NCI-H1092 treated with DMSO at 0.1 percent for 48 hours (cell line): ENCODE measurements at places on chromosomes 2 and 18.

DNA sequence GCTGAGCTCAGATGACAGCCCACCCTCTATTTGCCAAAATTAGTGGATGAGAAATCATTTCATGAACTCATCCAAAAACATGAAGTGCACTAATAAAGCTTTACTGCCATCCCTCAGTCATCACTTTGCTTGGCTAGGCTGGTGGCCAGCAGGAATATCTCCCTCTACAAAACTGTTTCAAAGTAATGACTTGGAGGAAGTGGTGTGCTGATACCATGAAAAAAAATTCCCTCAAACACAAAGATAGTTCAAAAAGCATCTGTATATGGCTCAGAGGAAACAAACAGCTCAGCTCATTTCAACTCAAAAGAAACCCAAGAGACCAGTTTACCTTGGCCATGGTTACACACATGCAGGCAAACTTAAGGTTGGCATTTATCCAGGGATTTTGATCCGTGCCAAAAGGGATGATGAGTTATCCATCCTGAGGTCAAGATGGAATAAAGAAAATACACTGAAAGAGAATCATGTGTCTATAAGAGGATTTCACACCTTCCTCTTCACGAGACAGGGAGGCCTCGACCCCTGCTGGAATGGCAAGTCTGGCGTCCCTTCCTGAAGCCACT, 18.4 kb upstream of the WIPF1 start:
- peak; percentile 11 for DNase-seq

DNA sequence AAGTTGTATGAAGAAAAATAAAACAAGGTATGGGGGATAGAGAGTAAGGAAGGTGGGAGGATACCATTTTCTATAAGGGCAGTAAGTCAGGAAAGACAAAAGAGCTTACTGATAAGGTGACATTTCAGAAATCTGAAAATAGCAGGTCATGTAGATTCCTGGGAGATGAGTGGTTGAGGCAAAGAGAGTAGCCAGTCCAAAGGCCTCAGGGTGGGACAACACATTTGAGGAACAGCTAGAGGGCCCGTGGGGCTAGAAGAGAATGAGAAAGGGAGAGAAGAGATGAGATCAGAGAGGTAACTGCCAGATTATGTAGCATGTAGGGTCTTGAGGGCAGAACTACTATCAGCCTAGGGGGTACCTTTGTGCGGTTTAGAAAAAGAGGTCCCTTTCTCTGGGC, 2.9 kb downstream of the CLHC1 start:
- DNase-seq: no peak

DNA sequence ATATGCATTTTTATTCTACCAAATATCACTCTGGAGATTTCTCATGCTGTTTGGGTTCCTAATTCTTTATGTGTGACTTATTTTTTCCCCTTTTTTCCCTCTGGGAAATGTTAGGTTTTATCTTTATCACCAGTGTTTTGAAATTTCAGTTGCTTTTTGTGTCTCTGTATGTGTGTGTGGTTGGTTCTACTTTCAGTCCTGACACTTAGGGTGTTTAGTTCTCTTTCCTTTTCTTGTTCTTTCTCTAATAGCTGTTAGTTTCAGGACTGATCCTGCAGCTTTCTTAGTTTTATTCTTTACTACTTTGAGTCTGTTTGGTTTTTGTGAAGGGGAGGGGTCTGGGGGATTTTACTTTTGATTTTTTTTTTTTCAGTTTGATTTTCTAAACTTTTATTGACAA, 23.1 kb downstream of the PPM1B start:
- no peak for DNase-seq

DNA sequence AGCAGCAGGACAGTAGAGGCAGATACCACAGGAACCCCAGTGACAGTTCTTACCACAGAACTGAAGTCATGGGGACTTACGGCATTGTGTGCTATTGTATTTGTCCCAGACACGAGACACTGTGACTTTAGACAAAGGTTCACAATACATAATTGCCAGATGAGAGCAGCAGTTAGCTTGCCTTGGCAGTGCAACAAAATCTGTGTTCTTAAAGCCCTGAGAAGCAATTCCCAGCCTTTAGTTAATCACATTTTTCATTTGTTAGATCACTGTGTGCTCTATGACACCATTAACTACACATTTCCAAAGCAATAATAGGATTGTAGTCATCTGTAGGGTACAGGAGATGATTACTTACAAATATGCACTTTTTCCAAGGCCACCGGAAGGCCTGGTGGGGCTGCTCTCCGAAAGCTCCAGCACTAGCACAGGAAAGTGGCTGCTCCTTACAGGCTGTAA, 97.5 kb upstream of the LDLRAD4 start:
- DNase-seq: no peak

DNA sequence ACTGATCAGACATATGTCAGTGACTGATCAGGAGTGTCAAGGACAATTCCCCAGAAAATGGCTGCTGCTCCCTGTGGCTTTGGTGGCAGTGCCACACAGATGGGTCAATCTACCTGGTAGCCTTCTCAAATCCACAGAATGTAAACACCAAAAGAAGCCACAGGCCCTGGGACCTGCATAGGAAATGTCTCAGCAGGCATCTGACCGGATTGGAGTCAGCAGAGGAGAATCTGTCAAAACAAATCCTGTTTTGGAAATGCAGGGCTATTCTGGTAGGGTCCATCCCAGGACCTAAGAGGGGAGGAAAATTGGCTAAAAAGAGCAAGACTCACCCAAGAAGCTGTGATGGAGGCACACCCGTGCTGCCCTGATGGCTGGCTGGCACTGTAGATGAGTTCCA, 189.7 kb downstream of the TMEM247 start:
- DNase-seq: no peak

DNA sequence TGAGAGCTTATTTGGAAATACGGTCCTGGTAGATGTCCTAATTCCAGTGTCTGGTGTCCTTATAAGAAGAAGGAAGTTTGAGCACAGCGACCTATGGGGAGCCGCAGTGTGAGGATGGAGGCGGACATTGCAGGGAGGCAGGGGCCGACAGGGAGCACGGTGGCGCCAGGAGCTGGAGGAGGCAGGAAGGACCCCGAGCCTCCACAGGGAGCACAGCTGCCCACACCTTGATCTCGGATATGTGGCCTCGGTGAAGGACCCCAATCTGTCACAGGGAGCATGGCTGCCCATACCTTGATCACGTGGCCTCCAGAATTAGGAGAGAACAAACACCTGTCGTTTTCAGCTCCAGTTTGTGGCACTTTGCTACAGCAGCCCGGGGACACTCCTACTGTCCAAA, 461.6 kb upstream of the SALL3 start:
- no peak for DNase-seq

DNA sequence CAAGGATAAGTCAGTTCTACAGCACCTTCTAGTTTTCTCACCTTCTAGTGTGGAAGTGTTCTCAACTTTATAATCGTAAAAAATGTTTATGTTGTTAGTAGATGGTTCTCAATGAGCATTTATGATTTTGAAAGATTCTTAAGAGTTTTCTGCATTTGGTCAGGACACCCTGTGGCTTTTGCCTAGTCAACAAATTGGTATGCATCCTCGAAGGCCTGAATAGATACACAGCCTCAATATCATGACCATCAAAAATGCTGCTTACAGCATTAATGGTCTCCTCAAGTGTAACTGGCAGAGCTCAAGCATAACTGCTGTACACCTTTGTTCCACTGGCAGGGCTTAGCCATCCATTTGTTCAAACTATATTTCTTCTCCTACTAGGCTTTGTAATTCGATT, 96.7 kb downstream of the CRACDL start:
- no peak for DNase-seq

DNA sequence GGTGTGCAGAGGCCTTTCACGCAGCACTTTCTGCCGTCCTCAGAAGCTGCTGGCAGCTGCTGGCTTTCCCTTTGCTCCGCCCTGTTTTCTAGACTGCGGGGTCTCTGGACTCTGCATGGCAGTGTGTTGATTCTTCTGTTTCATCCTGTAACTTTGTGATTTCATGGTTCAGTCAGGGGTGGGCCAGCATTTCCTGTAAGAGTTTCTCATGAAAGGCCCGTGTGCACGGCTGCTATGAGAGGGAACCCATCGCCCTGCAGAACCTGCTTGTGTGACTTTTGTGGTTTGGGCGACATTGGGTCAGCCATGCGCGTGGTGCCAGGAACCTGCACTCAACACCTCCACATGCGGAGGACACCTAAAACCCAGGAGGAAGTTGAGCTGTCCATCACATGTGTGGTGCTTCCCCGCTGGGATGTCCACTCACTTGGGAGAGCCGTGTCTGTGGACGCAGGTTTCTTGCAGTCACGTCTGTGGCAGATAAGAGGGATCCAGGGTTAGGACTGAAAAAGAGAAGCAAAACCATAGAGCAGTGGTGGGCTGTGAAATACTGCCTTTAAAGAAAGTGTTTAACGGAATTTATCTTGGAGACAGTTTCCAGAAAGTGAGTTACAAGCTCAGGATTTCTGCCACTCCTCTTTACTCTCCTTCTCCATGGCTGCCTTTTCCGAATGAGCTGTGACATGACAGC, 167.3 kb upstream of the ALKAL2 start:
- no peak for DNase-seq

DNA sequence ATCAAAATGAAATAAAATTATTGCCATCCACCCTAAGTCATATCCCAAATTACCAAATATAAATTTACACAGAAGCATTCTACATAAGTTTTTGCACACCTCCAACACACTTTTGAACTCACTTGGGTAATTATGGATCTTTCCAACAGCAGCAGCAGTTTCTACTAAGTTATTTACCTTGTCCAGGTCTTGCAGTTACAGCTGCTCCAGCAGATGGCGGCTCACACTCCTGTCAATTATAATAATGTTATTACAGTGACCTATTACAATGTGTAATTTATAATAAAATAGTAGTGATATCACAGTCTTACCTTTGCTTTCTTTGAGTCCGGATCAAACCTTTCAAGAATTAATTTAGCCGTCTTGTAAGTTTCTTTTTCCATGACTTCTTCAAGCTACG, 37.9 kb downstream of the LNPK start:
- DNase-seq: no peak

GRCh38 chr2:240962300-240963064, 35.9 kb upstream of the SNED1 start:
- no peak for DNase-seq

- no peak for DNase-seq
Measured at GRCh38 chr2:196990092-196990491, 63.6 kb upstream of the PGAP1 start.

- no peak for DNase-seq
Measured at GRCh38 chr2:232929303-232930058, 59.4 kb downstream of the SNORC start.

- no peak for DNase-seq
Measured at GRCh38 chr2:10397297-10397875, 50.7 kb downstream of the ODC1 start.

GRCh38 chr2:99468155-99468554, 21.7 kb downstream of the REV1 start:
- no peak for DNase-seq

DNA sequence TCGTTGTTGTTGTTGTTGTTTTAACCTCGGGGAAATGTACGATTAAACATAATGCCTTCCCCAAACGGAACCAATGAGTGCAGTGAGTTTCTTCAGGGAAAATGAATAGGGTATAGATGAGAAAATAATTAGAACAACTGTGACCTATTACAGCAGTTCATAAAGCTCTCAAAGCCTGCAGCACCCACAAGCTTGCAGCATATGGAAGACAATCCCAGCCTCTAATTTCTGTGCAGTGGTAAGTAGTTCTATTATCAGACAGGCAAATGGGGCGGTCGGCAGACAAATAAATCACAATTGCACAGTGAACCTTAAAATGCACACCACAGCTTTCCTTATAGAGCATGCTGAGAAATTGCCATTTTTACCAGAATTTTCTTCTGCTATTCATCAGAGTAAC, 159.5 kb downstream of the MYT1L start:
- no peak for DNase-seq

GRCh38 chr2:98157557-98157956, 70.6 kb downstream of the VWA3B start:
- DNase-seq: no peak

GRCh38 chr2:47058003-47058931, 96.8 kb downstream of the STPG4 start:
- DNase-seq: no peak

- no peak for DNase-seq
Measured at GRCh38 chr2:2024751-2025481, 280.6 kb upstream of the PXDN start.

- no peak for DNase-seq
Measured at GRCh38 chr18:58267493-58267892, 223.5 kb downstream of the NEDD4L start.

GRCh38 chr2:105786231-105787230, 41.8 kb downstream of the NCK2 start:
- DNase-seq: no peak

DNA sequence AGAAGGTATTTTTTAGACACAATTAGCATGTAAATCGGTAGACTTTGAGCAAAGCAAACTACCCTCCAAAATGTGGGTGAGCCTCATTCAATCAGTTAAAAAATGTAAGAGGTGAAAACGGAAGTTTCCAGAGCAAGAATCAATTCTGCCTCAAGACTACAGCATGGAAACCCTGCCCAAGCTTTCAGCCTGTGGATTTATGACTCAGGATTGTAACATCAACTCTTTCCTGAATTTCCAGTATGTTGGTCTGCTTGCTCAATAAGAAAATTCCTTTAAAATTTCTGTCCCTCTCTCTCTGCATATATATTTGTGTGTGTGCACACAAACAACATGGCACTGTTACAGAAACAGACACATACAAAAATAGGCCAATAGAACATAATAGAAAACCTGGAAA, 228.6 kb upstream of the DOK6 start:
- DNase-seq: no peak

DNA sequence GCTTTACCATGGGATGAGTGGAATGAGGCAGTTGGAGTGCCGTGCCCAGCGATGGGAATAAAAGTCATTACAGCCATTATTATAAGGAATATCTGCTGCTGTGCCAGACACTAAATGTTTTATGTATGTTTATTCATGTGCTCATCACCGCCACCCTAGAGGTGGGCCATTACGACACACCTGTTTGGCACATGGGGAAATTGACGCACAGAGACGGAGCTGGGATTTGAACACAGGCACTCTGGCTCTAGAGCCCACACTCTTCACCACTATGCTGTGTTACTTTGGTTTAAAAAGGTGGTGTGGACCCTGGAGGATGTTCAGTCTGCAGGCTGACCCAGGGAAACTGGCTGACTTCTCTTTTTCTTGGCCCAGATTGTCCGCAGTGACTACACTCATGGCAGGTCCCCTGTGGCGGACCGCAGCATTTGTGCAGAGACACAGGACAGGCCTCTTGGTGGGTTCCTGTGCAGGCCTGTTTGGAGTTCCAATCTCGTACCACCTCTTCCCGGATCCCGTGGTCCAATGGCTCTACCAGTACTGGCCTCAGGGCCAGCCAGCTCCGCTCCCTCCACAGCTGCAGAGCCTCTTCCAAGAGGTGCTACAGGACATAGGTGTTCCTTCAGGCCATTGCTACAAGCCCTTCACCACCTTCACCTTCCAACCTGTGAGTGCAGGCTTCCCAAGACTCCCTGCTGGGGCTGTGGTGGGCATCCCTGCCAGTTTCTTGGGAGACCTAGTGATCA, 1.6 kb downstream of the TMEM177 start:
- DNase-seq: no peak

- no peak for DNase-seq
Measured at GRCh38 chr2:26309921-26310320, 36.0 kb upstream of the SELENOI start.
